ENCODE measurements at places on chromosomes 6 and 20.

GRCh38 chr20:41268917-41269652 is 48.4 kb downstream of the ZHX3 start:
- DNase-seq: no peak

DNA sequence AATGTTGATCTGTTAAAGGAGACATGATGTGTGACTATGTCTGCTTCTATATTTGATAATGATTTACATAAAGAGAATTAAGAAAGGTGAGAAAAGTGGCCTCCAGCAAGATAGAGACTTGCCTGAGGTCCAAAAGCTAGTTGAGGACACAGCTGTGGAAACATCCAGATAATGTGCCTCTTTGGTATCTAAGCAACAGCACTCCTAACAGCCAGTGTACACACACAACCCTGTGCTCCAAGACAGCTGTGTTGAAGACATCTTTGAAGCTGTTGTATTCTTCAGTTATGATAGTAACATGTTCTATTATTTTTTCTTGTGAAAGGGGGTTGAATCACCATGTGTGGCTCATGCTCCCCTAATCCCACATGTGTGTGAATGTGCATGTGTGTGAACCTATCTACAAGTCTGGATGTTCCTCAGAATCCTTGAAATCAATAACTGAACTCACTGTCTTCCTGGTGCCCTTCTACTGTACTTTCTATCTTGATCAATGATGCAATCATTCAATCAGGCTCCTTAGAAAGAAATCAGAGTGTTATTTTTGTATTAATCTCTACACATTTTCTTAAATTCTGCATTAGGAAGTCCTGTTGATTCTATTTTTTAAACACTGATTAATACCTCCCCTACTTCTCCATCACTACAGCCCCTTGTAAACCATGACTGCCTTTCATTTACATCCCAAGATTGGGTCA is 116.7 kb upstream of the SSTR4 start:
- DNase-seq: no peak

DNA sequence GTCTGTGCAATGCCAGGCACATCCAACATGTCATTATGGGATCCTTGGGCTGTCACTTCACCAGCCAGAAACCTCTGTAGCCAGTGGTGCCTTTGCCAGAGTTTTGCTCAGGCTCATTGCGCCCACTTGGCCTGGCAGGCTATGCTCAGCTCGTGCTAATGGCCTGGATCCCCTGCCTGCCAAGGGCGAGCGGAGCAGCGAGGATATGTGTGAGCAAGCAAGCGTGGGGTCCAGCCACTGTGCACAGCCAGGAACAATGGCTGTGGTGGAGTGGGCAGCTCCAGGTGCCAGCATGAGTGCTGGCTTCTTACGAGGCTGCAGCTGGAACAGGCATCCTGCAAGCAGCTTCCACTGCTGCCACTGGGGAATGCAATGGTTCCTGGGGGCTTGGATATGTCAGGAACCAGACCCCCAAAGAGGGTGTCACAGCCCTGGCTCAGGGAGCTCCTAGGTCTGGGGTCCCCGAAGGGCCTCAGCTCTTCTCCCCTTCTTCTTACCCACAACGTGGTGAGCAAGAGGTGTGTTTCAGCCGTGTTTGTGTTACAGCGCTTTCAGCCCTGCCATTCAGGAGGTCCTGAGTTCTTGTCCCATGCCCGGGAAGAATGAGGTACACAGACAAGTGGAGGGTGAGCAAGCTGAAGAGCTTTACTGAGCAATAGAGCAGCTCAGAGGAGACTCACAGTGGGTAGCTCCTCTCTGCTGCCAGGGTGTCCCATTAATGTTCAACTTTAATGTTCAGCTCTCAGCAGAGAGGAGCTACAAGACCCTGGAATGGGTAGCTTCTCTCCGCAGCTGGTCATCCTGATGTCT is 22.3 kb upstream of the TOP1 start:
- no peak for DNase-seq

- no peak for DNase-seq
Measured at GRCh38 chr6:129843573-129843972, 17.5 kb downstream of the TMEM244 start.

DNA sequence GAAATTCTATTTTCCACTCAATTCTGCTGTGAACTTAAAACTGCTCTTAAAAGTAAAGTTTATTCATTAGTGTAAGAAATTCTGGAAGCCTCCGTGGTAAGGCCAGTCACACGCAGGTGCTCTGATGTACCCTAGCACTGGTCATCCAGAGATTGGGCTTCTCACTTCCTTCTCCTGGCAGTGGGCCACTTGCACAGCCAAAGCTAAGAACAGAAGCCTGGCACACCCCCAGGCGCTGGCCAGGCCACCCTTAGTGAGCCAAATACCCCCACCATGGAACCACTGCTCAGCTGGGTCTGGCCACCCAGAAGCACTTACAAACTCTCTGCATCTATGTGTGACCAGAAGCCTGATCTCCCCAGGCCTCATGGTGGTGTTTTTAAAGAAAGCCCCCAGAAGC is 35.3 kb upstream of the ARFGEF2 start:
- no peak for DNase-seq

DNA sequence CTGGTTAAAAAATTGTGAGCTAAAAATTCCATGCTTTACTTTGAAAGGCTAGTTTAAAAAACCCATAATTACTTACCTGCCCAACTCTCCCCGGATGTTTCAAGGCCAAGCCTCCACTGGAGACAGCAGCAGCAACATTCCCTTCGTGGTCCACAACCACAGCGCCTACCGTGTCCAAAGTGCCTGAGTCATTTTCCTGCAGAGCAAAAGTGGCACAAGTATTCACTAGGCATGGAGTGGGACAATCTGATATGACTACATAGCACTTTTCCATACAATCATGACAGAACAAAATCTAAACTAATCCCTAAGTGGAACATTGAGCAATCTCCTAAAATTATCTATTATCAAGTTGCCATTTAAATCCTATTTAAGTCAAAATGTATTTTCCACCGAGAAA is 104.8 kb downstream of the TASP1 start:
- no peak for DNase-seq

- DNase-seq: no peak
Measured at GRCh38 chr6:109461733-109462526, 6.4 kb upstream of the MICAL1 start.

DNA sequence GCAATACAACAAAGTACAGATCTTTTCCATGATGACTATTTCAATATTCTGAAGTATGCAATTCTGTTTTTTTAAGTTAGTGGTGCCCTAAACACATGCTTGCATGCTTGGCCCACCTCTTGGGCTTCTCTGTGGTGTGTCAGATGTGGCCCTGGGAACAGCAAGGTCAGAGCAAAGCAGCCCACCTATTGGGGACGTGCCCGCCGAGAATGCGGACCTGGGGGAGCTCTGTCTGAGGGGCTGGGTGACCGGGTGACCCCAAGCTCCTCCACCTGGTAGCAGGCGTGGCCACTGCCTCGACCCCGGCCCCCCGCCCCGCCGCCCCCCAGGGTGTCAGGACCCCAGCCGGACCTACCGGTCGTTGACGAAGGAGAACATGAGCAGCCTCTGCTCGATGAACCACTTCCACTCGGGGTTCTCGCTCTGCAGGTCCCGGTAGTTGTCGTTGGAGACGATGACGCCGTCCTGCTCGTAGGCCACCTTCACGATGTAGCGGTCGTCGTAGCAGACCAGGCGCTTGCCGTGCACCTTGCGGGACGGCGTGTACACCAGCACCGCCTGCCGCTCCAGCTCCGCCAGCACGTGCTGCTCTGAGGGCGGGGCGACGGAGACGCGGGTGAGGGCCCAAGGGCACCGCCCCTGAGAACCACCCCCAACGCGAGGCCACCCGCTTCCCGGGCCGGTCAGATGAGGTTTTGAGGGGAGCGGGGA is 28.3 kb downstream of the ZC3H12D start:
- DNase-seq: no peak

- DNase-seq: no peak
Measured at GRCh38 chr6:88238065-88238464, 71.9 kb upstream of the CNR1 start.

DNA sequence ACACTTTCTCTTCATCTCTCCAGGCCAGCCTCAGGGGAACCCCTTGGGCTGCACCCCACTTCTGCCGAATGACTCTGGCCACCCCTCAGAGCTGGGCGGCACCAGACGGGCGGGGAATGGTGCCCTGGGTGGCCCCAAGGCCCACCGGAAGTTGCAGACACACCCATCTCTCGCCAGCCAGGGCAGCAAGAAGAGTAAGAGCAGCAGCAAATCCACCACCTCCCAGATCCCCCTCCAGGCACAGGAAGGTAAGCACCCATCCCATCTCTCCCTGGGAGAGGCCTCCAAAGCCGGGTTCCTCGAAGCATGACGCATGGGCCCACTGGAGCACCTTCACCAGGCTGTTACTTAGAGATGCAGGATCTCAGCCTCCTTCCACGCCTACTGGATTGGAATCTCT is 11.3 kb downstream of the MDFI start:
- DNase-seq: no peak

GRCh38 chr6:158290659-158291058 is 21.6 kb upstream of the TULP4 start:
- DNase-seq: no peak

DNA sequence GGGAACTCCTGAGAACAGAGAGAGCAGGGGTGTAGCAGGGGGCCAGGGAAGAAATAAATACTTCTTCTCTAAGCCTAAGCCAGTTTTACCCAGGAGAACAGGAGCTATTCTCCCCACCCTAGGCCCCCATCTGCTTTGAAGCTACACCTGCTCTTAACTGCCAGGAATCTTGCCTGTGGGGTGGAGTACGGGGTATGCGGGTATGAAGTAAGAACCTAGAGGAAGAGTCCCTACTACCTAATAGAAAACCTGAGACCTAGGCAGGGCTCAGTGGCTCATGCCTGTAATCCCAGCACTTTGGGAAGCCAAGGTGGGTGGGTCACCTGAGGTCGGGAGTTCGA is 1.5 kb downstream of the SLC29A1 start:
- DNase-seq: no peak

GRCh38 chr20:13464702-13465101 is 174.0 kb downstream of the TASP1 start:
- no peak for DNase-seq

DNA sequence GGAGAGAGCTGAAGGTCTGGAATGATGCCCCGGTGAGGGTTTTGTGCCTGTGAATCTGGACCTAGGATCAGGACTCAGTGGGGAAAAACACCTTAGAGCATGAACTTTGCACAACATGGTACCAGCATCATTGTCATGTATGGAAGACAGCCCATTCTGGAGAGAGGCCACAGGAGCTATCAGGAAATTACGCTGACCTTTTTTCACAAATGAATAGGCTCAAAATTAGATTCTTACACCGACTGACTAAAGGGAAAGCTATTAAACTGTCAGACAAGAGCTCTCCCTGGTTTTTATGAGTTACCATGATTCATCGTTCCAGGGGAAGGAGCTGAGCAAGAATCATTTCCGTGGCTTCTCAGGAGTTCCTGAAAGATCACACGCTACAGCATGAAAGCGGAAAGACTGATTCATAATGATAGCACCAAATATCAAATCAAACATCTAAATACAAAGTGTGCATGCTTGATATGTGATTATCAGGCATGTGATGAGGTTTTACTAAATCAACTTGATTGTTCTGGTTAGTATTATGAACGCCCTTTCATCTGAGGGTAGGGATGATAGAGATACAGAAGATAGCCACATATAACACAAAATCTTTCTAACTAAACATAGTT is 224.9 kb upstream of the SMLR1 start:
- DNase-seq: no peak

DNA sequence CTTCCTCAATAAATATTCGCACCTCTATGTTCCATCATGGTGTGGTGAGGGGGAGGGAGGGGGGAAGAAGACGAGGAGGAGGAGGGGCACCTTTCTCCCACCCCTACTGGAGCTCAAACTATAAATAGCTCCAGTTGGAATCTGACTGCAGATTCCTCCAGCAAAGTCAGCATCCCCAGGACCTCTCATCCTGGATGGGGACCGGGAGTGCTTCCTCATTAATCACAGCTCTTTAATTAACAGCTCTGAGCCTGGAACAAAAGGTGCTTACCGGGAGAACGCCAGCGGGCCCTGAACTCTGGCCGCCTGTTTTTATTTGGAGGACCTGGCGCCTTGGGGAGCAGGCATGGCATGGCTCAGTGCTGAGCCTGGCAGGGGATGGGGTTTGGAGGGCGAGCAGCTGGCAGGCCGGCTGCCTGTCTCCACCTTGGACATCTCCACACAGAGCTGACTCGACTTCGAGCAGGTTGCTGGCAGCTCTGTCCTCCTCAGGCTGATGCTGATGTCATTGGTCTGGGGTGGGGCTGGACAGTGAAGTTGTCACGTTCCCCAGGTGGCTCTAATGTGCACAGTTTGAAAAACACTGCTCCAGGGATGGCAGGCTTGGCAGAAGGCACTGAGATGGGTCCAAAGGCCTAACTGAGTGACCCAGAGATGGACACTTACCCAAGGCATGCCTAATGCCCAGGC is 180.4 kb downstream of the DHX35 start:
- no peak for DNase-seq

- no peak for DNase-seq
Measured at GRCh38 chr6:25469797-25470388, 182.1 kb upstream of the SCGN start.

DNA sequence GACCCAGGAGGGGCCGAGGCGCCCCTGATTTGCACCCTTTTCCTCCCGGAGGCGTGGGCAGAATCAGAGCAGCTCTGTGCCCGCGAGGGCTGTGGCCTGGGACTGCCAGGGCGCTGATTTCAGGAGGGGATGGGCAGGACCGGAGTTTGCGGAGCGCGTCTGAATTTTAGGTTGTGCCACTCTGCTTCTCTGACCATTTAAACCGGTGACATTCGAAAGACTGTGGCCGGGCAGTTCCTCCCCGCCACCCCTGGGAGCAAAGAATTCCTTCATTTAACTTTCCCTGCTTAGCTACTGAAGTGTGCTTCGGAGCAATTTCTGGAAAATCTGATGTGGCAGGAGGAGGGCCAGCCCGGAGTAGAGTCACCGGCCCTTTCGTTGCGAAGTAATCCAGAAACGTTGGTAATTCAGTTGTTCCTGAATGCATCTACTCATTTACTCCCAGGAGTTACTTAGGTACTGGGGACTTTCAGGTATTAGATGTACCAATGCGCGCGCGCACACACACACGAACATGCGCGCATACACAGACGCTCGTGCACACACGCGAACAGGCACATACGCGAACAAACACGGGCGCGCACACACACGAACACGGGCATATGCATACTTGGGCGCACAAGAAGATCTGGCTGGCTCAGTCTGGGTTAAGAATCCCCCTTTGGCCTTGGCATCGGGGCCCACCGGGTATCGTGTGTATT is 568 bp downstream of the CCDC170 start:
- DNase-seq: no peak

DNA sequence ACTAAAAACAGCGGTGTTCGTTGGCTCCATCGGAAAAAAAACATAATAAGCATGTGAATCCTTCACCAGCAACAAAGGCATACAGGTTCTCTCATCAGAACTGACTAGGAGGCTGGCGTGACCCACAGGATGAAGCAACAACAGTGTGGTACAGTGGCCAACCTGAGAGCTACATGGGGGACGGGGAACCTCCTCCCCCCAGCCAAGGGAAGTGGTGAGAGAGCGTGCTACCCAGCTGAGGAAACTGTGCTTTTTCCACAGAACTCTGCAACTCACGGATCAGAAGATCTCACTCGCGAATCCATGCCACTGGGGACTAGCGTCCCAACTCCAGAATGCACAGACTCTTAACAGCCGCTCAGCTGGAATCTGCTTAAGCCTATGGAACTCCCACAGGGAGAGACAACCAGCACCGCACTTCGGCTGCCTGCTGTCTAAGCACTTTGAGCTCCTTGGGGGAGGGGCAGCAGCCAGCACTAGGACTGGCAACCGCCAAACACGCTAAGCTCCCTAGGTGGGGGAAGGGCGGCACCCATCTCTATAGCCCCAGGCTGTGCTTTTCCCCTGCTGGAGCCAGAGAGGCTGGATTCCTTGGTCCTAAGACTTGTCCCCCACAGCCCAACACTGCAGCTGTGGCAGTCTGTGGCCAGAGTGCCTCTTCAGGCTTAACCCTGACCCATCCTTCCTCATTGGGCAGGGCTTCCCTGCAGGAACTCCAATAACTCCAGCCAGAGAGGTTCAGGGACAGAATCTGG is 538.3 kb upstream of the BTBD3 start:
- no peak for DNase-seq
